ENCODE measurements at places on chromosomes 7 and 10.

DNA sequence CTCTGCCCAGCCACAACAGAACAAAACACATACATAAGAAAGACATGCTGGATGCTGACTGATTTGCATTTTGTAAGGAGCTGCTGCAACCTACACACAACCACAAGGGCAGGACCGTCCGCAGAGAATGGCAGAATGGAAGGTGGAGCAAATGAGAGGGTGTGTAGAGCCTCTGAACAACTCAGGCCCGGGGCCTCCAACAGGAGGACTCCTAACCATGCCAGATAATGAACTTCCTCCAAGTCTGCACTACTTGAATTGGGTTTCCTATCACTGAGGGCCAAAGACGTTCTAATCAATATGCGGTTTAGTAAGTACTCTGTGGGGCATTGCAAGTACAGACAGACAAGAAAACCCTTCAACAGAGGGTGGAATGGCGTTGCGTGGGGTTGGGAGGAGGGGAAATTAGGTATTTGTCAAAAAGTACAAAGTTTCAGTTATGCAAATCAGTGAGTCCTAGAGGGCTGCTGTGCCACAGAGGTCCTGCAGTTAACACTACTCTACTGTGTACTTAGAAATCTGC is 14.6 kb downstream of the VOPP1 start:
- DNase-seq: no peak

DNA sequence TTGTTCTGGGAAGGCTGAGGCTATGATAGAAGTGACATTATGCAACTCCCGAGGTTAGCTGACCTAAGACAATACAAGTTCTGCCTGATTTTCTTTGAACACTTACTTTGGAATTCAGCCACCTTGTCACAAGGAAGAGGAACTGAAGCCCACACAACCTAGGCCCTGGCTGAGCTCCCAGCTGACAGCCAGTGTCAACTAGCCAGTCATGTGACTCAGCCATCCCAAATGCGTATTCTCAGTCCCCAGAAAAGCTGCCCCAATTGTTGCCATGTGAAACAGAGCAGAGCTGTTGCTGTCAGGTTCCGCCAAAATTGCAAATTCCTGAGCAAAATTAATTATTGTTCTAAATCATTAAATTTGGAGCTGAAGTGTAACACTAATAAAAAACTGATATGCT is 1010.0 kb downstream of the XPNPEP1 start:
- DNase-seq: no peak

- DNase-seq: no peak
Measured at GRCh38 chr7:107560898-107561516, 2.7 kb downstream of the COG5 start.

DNA sequence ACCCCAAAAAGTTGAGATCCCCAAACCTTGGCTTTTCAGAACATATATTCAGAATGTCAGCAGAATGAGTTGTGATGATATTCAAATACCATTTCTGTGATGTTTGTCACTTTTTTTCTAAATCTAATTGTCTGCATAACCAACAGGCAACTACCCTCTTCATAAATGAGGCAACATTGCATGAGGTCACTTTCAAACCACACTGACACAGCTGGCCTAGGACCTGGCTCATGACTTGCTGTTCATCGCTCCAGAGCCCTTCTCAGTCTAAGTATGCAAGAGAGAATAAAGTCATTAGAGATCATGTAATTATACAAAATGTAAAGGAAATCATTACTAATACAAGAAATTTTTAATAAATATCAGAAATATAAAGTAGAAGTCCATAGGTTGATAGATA is 681.9 kb downstream of the GRM8 start:
- no peak for DNase-seq

DNA sequence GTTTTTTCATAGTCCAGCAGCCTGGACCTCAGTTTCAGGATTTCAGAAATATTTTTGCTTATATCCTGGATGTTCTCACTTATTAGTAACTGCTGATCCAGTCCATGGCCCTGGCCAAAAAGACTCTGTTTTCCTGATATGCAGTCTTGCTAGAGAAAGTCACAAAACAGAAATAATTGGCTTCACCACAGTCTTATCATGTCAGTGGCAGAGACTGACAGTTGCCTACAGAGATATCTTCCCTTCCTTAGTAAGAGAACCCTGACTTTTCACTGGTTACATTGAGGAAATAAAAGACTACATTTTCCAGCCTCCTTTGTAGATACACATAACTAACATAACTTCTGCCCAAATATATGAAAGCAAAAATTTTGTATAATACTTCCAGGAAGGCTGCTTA is 56.6 kb downstream of the AHR start:
- no peak for DNase-seq

- no peak for DNase-seq
Measured at GRCh38 chr7:43458330-43459018, 124.4 kb upstream of the STK17A start.

- no peak for DNase-seq
Measured at GRCh38 chr10:15214237-15214636, 45.7 kb upstream of the NMT2 start.

DNA sequence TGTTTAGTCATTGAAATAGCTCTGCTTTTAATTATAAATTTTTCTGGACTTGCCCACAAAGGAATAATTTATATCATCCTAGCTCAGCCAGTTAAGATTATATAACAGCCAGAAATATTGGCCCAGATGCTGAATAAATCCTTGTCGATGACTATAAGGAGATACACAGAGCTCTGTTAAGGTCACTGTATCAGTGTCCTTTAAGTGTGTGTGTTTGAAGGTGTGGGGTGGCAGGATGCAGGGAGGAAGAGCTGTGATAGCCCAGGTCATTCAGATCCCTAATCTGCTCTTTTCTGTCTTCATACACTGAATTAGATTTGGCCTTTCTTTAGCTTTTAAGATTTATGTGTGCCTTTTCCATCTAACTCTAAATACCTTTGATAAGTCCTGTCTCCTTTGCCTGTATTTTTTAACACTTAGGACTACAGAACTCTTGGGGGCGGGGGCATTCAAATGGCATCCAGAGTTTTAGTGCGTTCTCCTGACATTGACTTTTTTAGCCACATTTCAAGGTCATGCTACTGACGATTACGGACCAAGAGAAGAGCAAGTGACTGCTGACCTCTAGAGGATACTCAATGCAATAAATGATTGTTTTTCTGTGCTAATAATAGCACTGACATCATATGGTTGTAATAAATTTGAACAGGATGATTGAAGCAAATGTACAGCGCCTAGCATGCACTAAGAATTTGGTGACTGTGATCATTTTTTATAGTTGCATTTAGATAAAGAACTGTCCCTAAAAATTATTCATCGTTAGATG is 172.3 kb downstream of the CACNB2 start:
- DNase-seq: no peak
